Uterus (tissue), 4 donors: ENCODE measurements at places on chromosomes 6 and 20.

- DNase-seq: no peak
Observed at GRCh38 chr6:6696867-6697531, 108.5 kb downstream of the LY86 start.

DNA sequence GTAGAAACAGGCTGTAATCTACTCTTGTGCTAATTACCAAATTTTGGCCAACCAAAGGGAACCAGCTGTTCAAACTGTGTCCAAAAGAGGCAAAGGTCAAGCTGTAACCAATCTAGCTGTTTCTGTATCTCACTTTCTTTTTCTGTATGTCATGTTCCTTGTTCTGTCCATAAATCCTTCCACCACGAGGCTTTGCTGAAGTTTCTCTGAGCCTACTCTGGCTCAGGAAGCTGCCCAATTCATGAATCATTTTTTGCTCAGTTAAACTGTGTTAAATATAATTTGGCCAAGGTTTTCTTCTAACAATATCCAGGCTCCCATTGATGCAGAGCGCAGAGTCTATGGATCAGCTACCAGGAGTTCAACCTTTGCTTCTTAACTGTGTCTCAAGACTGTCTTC is 272.8 kb downstream of the TRDN start:
- DNase-seq: no peak

DNA sequence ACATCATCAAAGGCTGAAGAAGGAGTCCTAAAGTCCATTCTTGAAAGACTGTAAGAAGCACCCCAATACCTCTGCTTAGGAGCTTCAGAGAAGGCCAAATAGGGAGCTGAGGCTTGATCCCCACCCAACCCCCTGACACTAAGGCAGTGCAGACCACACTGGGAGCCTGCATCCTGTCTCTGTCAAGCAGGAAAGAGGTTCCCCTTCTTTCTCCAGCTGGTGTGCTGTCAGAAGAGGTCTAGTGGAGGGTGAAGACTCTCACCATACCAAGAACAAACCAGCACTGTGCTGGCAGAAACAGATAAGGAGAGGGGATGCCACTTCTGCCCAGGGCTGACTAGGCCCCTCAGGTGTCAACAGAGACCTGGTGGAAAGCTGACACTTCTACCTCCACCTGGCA is 19.9 kb downstream of the GZF1 start:
- no peak for DNase-seq

- no peak for DNase-seq
Observed at GRCh38 chr20:51374961-51375360, 167.6 kb downstream of the NFATC2 start.

DNA sequence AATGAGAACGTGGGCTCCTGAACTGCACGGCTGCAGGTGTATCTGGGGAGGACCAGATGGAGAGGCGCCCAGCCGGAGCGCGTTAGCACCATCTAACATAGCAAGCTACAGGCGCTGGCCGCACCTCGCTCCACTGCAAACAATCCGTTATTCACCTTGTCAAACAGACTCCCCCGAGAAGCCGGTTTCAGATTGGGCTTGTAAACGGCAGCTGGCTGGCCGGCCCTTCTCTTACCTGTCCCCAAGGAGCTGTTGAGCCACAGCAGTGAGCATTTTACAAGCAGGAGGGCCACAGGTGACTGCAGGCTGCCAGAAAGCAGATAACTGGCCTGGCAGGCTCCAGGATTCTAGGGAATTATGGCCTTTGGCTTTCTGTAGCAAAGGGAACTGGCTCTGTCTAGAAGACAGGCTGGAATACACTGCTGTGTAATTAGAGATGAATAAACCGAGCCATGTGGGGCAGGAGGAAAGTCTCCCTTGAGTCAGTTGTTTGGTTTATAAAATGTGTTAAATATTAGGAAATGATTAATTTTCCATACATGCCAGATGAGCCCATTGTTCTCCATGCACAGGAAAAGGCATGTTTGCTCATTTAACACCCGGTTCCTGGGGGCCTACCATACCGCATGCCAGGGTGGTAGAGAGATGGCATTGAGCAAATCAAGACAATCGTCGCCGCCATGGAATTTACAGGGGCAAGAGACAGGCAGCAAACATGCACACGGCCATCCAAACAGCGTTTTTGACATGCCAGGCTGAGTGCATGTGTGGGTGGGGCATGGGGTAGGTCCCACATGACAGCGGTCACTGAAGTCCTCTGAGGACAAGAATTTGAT is 159.3 kb downstream of the NFATC2 start:
- no peak for DNase-seq

- DNase-seq: peak; percentile 40
Observed at GRCh38 chr20:23668477-23668951, 20.3 kb downstream of the CST4 start.

GRCh38 chr6:170404697-170405096 is 98.1 kb downstream of the FAM120B start:
- no peak for DNase-seq

DNA sequence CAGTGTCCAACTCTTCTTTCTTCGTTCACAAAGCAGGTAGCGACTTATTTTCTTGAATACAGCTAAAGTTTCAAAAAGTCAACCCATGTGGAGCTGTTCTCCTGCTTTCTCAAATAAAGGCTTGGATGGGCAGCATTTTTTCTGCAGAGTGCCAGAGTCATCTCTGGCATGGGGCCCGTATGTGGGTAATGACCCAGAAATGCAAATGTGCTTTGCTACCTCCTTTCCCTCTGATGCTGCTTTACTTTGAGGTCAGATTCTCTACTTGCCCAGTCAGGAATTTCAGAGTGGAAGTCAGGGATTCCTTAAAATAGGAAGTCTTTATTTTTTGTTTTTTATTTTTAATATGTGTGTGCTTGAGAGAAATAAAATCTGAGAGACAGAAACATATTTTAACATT is 4.9 kb downstream of the NKAIN2 start:
- no peak for DNase-seq

DNA sequence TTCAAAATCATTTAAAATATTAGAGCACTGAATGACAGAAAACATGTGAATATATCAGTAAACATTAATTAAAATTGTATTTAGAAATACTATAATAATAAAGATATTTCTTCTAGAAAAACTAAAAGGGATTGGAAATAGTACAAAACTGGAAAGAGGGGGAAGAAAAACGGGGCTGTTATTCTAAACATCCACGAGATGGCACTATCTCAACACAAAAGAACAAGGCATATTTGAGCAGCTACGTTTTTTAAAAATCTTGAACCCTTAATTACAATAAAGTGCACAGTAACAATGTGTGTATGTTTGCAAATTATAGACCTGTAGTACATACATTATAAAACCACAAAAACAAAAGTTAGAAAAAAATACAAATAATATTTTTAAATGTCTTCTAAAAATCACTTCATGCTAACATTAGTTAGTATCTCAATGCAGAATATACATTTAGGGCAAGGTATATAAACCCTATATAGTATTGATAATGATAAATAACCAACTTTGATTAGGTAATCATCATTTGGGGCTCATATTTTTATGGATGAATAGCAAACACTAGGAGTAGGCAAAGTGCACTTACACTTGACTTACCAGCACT is 42.5 kb upstream of the PNISR start:
- DNase-seq: no peak

- DNase-seq: no peak
Observed at GRCh38 chr6:149211046-149211571, 106.4 kb upstream of the TAB2 start.

GRCh38 chr20:15708984-15709598 is 864.2 kb downstream of the KIF16B start:
- DNase-seq: no peak

- DNase-seq: no peak
Observed at GRCh38 chr6:169774347-169774746, 22.9 kb downstream of the ERMARD start.
